ENCODE measurements at places on chromosomes 12 and 14. TPM values are rescaled to one million over a fixed set of nuclear protein-coding genes. Genes with fewer than 3 reads are reported as not detected.

GRCh38 chr14:101509730-101510371 is 51.4 kb upstream of the DIO3 start:
- H3K27me3 ChIP-seq = peaks cover 2% of the 10 kb centered on the region
- no peak for DNase-seq
- H3K4me1 ChIP-seq = peaks cover 5% of the 10 kb centered on the region
- no peaks in the 10 kb centered on the region for H3K36me3 ChIP-seq
- no peak overlapping the region for H3K4me3 ChIP-seq

- peak overlapping the region; percentile 84 for H3K27ac ChIP-seq
- no peaks in the 10 kb centered on the region for H3K36me3 ChIP-seq
- peaks cover 10% of the 10 kb centered on the region for H3K4me1 ChIP-seq
Measured at GRCh38 chr12:25959071-25959961, 834 bp downstream of the RASSF8 start.

ART4 gene
- 0.09 TPM for total RNA-seq

CABP1 gene
- total RNA-seq = 2.3 TPM

DNA sequence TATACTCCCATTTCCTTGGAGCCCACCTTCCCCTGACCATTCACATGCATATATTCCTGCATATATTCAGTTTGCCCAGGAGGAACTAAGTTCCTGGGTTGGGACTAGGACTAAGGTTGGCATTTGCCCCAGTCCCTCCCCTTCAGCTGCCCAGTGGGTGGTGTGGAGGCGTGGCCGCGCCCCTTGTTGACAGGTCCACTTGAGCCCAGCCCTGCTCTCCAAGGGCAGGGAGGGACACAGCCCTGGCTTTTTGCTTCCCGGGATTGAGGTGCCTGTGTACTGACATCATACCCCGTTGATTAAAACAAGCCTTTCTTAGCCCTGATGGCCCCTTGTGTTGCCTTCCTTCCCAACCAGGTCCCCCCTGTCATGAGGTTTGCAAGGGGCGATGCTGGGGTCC is 7.3 kb downstream of the ERBB3 start:
- H3K27me3 ChIP-seq = no peaks in the 10 kb centered on the region
- H3K27ac ChIP-seq = peak overlapping the region; percentile 21
- H3K36me3 ChIP-seq = peaks cover 45% of the 10 kb centered on the region
- DNase-seq = no peak
- peaks cover 24% of the 10 kb centered on the region for H3K4me1 ChIP-seq

TAS2R42 gene
- total RNA-seq = not detected

- peaks cover 34% of the 10 kb centered on the region for H3K36me3 ChIP-seq
- no peak overlapping the region for H3K27ac ChIP-seq
- peak; percentile 30 for DNase-seq
- no peaks in the 10 kb centered on the region for H3K4me1 ChIP-seq
Measured at GRCh38 chr14:73283608-73284379, 46.5 kb downstream of the PAPLN start.

SLC2A14 gene
- total RNA-seq = 0.22 TPM

SIX1 gene
- 46.2 TPM for total RNA-seq

EML1 gene
- 39.6 TPM for total RNA-seq

- no peak overlapping the region for H3K27ac ChIP-seq
- no peaks in the 10 kb centered on the region for H3K36me3 ChIP-seq
- peaks cover 21% of the 10 kb centered on the region for H3K4me1 ChIP-seq
- no peaks in the 10 kb centered on the region for H3K27me3 ChIP-seq
Measured at GRCh38 chr12:12400793-12401192, 43.9 kb downstream of the BORCS5 start.

AICDA gene
- total RNA-seq = 0.40 TPM

- H3K36me3 ChIP-seq = no peaks in the 10 kb centered on the region
- H3K27me3 ChIP-seq = no peaks in the 10 kb centered on the region
- H3K27ac ChIP-seq = no peak overlapping the region
- H3K4me1 ChIP-seq = no peaks in the 10 kb centered on the region
- no peak overlapping the region for H3K4me3 ChIP-seq
Measured at GRCh38 chr12:34597548-34598351, 575.5 kb downstream of the ALG10 start.

- H3K27me3 ChIP-seq = no peaks in the 10 kb centered on the region
- no peaks in the 10 kb centered on the region for H3K36me3 ChIP-seq
- no peaks in the 10 kb centered on the region for H3K4me1 ChIP-seq
- DNase-seq = no peak
- no peak overlapping the region for H3K27ac ChIP-seq
- no peak overlapping the region for H3K4me3 ChIP-seq
Measured at GRCh38 chr12:26744697-26745440, 88.1 kb downstream of the ITPR2 start.

SETD1B gene
- 3.6 TPM for total RNA-seq

KERA gene
- 223 TPM for total RNA-seq

- H3K27ac ChIP-seq = no peak overlapping the region
- no peak for DNase-seq
- H3K27me3 ChIP-seq = peaks cover 12% of the 10 kb centered on the region
- no peaks in the 10 kb centered on the region for H3K36me3 ChIP-seq
- no peak overlapping the region for H3K4me3 ChIP-seq
- H3K4me1 ChIP-seq = peaks cover 15% of the 10 kb centered on the region
Measured at GRCh38 chr14:77157740-77158139, 16.1 kb upstream of the ZDHHC22 start.

IAPP gene
- not detected for total RNA-seq

DNA sequence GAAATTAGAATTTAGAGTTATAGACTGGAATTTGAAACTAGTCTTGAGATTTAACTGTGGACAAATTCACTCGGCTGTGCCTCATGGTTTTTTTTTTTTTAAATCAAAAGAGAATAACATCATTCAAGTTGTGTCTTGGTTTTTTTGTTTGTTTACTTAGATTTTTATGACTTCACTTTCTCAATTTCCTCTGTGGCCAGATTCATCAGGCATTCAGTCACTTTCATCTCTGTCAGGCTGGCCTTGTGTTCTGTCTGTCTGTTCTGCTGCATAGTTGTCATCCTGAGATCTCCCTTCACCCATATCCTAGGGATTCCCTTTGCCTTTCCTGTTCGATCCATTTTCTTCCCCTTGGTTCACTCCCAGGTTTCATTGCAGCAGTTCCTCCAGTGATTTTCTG is 10.0 kb downstream of the MARK3 start:
- peaks cover 6% of the 10 kb centered on the region for H3K4me1 ChIP-seq
- no peaks in the 10 kb centered on the region for H3K36me3 ChIP-seq
- no peak overlapping the region for H3K4me3 ChIP-seq
- no peak for DNase-seq

PTCSC3 gene
- not detected for total RNA-seq

DNA sequence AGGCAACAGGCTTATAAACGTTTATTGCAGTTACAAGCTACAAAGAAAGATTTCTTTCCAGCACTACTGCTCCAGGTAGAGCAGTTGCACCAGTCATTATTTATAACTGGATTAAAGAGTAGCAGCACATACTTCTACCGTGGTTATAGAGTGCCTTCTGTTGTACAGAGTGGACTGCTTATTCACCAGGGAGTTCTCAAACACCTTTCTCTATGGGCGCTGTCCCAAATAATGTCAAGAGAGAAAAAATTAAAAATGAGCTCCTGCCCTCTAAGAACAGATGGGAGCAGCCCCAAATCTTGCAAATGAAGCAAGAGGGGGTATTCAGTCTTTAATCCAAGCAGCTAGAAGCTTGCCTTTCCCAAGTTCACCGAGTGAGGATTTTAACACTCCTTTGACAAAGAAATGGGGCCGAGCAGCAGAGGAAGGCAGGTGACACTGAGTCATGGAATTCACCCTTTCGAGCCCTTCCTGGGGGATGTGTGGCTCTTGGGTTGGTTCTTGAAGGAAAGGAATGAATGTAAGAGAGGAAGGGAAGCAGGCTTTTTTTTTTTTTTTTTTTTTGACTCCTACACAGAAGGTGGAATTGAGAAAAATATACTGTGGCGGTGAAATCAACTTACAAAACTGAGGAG is 181.2 kb downstream of the PRKCH start:
- H3K27me3 ChIP-seq = no peaks in the 10 kb centered on the region
- no peak for DNase-seq
- H3K36me3 ChIP-seq = no peaks in the 10 kb centered on the region
- peak overlapping the region; percentile 50 for H3K27ac ChIP-seq
- peaks cover 10% of the 10 kb centered on the region for H3K4me1 ChIP-seq

- no peak overlapping the region for H3K4me3 ChIP-seq
- peaks cover 29% of the 10 kb centered on the region for H3K27me3 ChIP-seq
- H3K36me3 ChIP-seq = no peaks in the 10 kb centered on the region
- H3K4me1 ChIP-seq = peaks cover 4% of the 10 kb centered on the region
- no peak overlapping the region for H3K27ac ChIP-seq
Measured at GRCh38 chr14:77965919-77966435, 166.1 kb downstream of the ADCK1 start.

DNA sequence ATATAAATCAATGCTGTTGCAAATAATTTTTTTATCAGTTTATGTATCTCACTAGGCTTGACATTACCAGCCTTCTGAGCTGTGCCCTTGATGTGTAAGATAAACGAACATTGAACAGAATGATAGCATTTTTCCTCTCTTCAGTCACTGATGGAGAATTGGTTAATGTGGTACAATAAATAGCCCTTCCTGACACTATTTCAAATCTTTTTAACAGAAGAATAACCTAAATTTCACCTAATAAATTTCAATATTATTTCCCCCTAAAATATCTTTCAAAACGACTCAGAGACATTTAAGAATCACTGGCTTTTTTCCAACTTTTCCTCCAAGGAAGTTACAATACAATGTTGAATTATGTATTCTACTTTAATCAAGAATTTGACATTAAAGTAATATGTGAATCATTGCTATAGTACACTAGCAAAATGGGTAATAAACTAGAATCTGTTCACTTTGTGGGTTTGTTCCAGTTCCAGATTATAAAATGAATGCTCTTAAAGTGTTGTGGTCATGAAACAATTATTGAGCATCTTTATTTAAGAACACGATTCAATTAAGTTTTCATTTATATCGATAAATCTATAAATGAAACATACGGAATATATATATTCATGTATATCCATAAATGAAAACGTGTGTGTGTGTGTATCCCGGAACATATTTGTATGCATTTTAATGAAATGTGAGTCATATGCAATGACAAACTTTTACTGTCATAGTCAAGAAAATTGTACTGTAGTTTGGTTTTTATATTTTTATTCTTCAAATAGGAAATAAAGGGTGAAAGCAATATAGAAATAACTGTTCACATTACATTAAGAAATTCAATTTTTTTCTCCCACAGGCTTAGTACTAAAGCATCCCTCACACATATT is 2.5 kb upstream of the ATP2B1 start:
- peak; percentile 21 for DNase-seq
- H3K27me3 ChIP-seq = peaks cover 2% of the 10 kb centered on the region
- no peaks in the 10 kb centered on the region for H3K36me3 ChIP-seq
- H3K4me1 ChIP-seq = peaks cover 2% of the 10 kb centered on the region
- H3K4me3 ChIP-seq = peak overlapping the region; percentile 96

KCNH3 gene
- total RNA-seq = 1.1 TPM

GRCh38 chr14:85038526-85039352 is 491.2 kb upstream of the FLRT2 start:
- DNase-seq = no peak
- H3K4me1 ChIP-seq = no peaks in the 10 kb centered on the region
- H3K27me3 ChIP-seq = no peaks in the 10 kb centered on the region
- no peaks in the 10 kb centered on the region for H3K36me3 ChIP-seq

ASB2 gene
- 32.3 TPM for total RNA-seq

DNA sequence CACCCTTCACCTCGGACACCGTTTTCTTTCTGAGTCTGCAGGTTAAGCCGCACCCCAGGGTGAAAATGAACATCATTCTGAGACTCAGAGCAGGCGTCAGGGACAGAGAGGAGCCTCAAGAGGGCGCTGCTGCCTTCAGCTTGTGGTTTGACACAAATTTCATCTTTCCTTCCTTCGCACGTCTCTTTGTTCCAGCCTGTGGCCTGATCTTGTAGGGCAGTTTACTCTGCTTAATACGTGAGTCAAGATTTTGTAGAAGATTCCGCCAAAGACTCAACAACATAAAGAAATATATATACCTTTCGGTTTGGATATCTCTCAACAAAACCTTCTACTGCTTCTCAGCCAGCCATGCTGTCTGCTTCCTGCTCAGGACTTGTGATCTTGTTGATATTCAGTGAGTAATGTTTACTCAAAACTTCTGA is 329.3 kb upstream of the OR4E1 start:
- H3K36me3 ChIP-seq = no peaks in the 10 kb centered on the region
- no peak overlapping the region for H3K27ac ChIP-seq
- no peaks in the 10 kb centered on the region for H3K4me1 ChIP-seq
- no peaks in the 10 kb centered on the region for H3K27me3 ChIP-seq
- peak; percentile 14 for DNase-seq

GAS2L3 gene
- total RNA-seq = 17.5 TPM

Measured in muscle of leg (tissue), 16 donors.